ENCODE measurements at places on chromosomes 7 and 10. TPM values are rescaled to one million over a fixed set of nuclear protein-coding genes. Genes with fewer than 3 reads are reported as not detected.

CAMK2B gene
- 0.44 TPM for total RNA-seq

STOX1 gene
- 1.6 TPM for total RNA-seq

DNA sequence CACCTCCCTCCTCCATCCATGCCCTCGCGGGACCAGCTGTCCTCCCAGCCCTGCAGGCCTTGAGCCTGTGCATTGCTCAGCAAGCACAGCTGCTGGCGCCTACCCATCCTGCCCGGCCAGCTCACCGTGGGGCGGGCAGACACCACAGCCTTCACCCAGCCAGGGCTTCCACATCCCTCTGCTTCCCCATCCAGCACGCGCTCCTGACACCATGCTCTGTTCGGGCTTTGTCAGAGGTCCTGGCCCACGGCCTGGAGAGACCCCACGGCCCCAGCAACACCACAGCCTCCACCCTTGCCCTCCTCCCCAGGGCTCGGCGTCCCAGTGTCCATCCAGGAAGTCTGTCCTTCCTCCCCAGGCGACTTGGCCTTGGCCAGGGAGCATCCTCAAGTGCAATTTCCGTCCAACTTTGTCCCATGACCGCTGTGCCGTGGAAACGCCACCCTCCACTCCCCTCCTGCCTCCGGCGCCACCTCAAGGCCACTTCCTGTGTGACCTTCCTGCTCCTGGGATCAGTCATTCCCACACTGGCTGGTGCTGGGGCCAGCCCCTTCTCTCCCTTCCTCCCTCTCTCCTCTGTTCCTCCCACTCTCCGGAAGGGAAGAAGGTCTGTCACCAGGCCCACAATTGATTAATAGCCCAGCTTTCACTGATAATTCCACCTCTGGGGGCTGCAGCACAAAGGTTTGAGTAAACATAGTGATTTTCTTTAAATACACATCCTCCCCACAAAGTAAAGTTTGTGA, 71.5 kb upstream of the SMNDC1 start:
- DNase-seq = no peak

GRCh38 chr7:2872296-2872874, 28.3 kb upstream of the GNA12 start:
- no peak for DNase-seq

DNA sequence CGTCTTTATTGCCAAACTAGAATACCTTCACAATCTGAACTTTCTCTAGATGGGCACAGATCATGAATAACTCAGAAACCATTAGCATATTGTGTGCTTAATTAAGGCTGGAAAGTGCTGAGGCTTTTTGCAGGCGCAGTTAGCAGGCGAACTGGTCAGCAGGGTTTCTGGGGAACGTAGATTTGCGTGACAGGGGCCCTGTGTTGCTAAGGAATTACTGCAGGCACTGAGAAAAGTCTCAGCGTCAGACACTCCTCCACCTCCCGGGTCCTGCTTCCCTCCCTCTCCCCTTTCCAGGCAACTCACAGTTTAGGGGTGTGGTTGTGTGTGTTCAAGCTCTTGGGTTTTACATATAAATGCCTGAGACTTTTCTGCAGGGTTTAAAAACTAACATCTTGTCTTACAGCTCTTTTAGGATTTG, 2.2 kb downstream of the MAP3K8 start:
- peak; percentile 47 for DNase-seq

- no peak for DNase-seq
Observed at GRCh38 chr10:63421591-63421990, 44.2 kb downstream of the JMJD1C start.

- no peak for DNase-seq
Observed at GRCh38 chr7:158032561-158033115, 555.0 kb downstream of the PTPRN2 start.

ZSWIM8 gene
- total RNA-seq = 50.5 TPM

SPDYE18 gene
- total RNA-seq = not detected

DNA sequence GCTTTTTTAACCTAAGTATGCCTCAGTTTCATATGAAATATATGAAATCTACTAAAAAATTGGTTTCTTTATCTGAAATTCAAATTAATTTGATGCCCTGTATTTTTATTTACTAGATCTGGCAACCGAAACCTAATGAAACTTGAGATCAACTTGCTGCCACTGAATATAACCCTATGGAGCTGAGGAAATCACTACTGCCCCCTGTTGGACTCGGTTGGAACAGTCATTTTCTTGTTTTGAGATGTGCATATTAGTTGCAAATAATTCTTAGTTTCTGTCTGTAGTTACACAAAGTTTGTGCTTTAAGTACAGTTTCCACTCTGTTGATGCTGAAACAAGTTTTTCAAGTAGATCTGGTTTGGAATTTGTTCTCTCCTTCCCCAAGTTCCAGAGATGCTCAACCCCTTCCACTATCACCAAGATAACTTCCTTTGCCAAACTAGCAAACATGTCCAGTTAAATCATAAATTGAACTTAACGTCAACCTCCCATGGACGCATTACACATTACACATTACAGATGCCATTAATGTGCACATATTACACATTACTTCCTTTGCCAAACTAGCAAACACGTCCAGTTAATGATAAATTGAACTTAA, 22.2 kb upstream of the EXOC4 start:
- DNase-seq = peak; percentile 63

NUTM2A gene
- 0.48 TPM for total RNA-seq

DNA sequence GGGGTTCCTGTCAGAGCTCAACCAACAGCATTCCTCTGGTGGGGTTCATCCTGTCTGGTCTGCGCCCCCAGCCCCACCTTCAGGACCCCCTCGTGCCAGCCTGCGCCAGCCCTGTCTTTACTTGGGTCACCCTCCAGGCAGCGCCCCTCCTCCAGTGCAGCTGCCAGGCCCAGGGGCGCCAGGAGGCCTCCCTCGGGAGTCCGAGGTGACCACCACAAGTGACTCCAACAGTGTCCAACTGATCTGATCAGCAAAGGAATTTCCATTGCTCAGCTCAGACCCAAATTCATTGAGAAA, 10.6 kb downstream of the WDR86 start:
- no peak for DNase-seq

DNA sequence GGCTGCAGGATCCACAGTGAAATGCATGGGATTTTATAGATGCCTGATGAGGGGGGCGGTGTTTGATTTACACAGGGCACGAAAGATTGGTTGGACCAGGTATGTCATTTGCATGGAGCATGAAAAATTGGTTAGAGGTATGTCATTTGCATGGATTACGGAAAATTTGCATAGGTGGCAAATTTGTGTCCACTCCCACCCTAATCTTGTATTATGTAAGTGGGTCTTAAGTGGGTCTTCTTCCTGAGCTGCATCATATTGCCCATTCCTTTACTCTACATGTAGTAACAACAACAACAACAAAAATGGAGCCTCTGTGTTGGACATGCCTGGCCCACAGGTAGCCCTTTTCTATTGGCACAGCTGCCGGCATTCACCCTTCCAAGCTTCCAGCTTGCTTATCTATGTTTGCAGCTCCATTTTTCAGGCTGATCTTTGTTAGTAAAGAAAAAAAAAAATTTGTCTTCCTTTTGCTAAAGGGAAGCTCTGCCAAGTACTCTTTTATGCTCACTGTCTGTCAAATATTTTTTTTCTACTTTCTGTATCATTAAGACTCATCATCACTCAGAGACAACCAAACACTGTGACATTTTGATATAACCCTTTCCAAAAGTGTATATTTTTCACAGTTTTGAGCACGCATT, 10.3 kb upstream of the ZNF273 start:
- no peak for DNase-seq

DNA sequence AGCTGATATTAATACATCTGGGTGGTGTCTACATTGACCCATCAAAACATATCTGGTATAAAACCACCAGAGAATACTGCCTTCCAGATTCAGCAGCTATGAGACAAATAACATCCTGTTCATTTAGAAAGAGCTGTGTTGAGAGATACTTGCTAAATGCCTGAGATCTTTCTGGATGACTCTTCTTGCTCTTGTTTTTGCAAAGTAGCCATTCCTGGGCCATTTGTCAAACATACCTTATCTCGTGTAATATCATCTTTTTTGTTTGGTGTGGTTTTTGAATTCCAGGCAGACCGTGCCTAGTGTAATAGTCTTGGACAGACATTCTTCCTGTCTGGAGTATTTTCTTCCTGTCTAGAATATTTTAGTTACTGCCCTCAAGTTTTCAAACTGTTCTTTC, 74.7 kb upstream of the PRR15 start:
- no peak for DNase-seq

OR2A7 gene
- total RNA-seq = 9.9 TPM

VIPR2 gene
- 7.8 TPM for total RNA-seq

GRCh38 chr10:62597226-62597625, 207.3 kb upstream of the ADO start:
- no peak for DNase-seq

- DNase-seq = no peak
Observed at GRCh38 chr7:138666385-138666784, 34.8 kb downstream of the SVOPL start.

DNA sequence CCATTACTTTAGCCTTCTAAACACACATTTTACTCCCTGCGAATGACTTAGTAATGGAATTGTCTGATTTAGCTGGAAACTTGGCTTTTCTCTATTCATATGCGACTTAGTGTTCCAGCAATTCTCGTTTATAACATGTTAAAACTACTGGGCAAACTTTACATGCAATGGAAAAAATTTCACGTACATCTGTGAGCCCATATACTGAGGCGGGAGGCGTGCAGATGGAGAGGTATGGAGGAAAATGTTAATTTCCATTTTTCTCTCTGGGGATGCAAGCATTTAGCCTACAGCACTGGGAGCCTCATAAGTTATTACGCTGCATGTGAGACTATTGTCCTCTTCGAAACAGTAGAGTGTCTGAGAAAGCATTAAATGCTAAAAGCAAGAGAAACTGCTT, 591.5 kb upstream of the ANKRD30A start:
- DNase-seq = no peak

DNA sequence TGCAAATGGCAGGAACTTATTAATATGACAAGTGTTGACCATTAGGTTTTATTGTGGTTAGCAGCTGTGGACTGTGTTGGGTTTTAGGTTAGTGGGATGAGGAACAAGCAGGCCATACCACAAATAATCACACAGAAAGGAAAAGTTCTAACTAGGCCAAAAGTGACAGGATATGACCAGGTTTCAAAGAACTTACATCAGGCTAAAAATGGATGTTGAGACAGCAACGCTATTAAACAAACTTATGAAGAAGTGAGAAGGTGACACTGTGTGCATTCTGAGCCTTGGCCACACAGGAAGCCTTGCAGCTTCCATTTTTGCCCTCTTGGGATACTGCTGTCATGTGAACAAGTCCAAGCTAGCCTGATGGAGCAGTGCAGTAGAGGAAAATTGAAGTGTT, 568.8 kb downstream of the HTR7 start:
- DNase-seq = no peak

DNA sequence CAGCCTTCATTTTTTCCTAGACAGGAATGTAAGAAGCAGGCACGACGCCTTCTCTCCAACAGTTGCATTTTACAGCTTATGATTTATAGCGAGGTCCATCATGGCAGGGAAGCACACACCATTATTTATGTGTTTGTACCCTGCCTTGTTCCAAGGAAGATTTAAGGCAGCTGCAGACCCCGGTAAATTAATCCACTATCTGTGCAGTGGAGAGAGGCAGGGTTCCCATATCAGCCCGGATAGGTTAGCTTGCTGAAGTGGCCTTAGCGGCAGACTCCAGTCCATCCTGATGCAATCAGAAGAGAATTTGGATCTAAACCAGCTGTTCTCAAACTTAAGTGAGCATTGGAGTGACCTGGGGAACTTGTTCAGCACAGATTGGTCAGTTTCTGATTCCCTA, 359.4 kb downstream of the GALNT17 start:
- DNase-seq = no peak

SPDYE11 gene
- not detected for total RNA-seq

GDF2 gene
- not detected for total RNA-seq

GRCh38 chr10:65273115-65273514, 1652.7 kb upstream of the LRRTM3 start:
- no peak for DNase-seq

GRCh38 chr10:99365736-99366135, 36.6 kb downstream of the CNNM1 start:
- DNase-seq = no peak
